ENCODE measurements at places on chromosomes 5 and 9.

- no peak for DNase-seq
Observed at GRCh38 chr5:100584069-100584468, 48.9 kb downstream of the FAM174A start.

DNA sequence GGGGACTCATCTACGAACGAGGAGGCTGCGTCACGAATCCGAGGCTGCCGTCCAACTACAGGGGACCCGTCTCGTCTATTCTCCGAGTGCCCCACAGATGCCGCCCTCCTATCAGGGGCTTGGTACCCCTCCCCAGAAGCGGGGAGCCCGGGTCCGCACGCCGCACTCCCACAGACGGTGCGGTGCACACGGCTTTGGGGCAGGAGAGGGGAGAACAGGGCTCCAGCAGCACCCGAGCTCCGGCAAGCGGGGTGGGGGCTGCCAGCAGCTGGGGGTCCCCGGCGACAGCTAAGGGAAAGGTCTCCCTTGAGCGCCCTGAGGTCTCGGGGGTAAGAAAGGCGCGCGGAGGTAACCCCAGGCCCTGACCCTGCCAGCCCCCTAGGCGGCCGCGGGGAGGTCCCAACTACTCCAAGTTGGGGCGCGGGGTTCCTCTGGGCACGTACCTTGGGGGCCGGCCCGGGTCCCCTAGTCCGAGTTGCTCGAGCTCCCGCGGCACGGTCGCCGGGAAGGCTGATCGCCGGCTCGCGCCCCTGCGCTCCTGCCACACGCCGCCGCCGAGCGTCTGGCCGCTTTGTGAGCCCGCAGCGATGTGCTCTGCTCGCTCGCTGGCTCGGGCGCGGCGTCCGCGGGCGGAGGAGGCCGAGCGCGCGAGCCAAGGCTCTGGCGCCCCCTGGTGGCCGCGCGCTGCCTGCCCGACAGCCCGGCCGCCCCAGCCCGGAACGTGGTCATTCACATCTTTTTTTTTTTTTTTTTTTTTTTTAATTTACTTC lies at the start of gene SPOCK1:
Gene SPOCK1 (minus strand): TSS at position 591 of the 770 bp plus-strand sequence.
- peak; percentile 74 for DNase-seq

- peak; percentile 25 for DNase-seq
Observed at GRCh38 chr9:76414661-76415060, 20.4 kb upstream of the RFK start.

DNA sequence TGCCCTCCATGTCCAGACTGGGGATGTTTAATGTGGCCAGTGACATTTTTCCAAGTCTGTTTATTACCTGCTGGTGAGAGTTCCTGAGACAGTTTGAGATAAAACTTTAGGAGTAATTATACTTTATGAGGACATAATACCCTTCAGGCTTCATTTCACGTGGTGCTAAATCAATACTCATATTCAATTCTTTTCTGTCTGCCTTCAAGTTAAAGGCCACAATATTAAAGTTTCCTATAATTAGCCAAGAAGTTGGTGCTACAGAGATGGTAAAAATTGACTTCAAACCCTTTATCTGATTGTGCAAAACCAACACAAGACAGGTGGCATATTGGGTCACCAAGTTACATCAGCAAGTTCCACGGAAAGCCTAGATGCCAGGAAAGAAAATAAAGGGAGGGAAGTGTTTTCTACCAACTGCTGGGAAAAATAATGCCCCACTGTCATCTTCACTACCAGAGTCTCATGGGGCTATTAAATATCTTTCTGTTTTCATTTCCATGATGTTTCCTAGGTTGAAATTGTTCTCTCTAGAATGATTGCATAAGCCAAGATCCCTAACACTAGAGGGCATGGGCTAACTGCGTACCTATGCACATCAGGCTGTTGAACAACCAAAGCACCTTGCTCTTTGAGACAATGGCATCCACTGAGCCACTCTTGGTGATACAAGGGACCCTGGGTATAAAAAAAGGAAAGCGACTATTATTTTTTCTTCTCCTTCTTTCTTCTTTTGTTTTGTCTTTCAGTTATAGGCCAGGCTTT lies 68.7 kb downstream of the INSYN2B start:
- DNase-seq: no peak

DNA sequence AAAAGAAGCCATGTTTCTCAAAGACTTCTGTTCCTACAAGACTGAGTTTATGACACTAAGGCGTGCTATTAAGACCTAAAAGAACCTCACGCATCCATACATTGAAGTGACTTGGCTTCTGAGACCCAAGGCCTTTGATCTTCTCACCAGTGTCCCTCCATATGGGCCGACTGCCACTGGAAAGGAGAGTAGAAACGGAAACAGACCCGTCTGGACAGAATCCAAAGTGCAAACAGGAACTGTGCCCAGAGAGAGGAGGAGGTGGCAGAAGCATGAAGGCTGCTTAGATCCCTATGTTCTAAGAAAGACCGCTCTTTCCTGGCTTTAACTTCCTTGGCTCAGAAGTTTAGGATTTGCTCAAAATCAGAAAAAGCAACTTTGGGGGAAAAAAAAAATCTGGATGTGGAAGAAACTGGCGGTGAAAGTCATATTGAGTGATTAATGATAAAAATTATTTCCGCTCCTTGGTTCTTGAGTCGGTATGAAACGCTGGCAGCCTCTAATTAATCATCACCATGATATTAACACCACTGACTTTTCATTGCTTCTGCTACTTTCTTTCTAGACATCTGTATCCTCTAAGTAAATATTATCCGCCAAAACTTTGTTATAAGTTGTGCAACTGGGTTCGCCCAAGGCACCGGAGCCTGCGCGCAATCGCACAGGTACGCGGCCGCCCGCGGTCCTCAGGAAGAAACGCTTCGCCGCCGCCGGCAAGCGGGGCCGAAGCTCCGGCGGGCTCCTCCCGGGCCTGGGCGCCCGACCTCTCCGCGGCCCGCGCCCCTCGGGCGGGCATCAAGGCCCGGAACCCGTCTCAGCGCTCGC lies 726 bp downstream of the DAP start:
- peak; percentile 55 for DNase-seq

DNA sequence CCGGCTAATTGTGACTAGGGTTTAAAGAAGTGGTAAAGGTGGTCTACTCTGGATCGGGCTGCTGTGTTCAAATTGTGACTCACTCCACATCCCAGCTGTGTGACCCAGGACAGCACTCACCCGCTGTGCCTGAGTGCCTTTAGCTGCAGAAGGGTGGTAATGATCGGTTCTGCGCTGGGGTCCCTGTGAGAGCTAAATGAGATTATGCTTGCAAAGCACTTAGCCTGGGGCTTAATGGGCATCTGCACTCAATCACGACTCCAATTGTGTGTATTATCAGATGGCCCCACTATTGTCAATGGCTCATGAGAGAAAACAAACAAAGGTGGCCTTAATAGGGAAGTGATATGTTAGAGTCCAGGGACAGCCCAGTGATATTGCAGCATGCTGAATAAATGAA lies 25.1 kb upstream of the TBC1D2 start:
- DNase-seq: no peak

DNA sequence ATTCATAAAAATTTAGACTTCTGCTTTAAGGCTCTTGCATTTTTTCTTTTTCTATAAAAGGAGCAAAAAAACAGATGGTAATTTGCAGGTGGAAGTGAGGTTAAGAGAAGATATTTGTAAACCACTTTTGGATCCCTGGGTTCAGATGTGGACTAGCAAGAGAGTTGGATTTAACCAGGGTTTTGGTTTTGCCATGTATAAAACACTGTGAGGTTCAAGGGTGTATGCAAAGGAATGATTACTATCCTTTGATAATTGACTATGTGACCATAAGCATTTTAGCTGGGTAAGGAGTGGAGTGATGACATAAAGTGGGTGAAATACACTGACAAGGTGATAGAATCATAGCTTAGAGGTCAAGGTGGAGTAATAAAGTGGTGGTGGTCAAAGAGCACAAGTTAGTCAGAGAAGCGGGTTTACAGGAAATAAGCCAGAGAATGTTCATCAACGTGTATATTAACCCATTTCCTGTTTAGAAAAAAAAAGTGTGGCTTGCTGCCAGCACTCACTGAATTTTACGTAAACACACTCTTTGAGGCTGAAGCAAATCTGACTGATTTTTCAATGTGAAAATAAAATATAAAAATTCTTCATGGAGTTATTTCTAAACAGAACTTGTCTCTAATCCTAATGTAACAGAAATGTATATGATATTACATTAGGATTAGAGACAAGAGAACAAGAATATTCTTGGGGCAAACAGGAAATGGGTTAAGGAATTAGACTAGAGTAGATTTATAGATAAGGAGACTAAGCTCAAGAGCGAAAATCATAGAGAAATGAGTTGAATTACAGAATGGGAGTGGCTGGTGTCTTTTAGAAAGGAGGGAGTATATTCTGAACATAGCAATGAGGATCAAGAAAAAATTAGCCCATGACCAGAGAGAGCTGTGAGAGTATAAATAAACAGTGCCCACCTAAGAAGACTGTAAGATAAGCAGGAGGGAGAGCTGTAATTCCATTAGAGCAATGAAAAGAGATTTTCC lies 74.5 kb downstream of the CDKN2A start:
- DNase-seq: peak; percentile 66

GRCh38 chr9:16135968-16136367 lies 583.1 kb downstream of the CCDC171 start:
- DNase-seq: no peak

DNA sequence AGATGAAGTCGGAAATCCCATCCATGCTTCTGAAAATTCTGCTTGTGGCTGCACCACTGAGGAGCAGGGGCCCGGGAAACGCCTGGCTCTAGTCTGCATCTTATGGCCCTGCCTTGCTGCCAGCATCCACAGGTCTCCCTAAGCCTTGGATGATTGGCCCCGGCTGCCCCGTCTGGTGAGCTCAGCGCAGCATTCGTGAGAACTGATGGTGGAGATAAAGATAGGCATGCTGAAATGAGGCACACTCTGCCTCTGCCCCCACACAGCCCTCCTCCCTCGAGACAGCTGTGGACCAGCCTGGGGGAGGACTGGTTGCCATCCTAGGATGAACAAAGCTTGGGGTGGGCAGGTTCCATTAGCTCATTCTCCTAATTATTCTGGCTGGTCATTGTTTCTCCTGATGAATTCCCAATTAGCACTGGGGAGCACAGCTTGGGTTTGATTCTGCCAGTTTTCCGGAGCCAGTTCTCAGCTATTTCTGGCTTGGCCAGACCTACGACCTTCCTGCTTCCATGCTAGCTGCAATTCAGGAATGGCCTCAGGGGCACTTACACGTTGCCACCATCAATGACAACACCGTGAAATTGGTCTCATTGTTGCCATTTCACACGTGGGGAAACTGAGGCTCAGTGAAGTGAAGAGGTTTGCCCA lies 62.8 kb upstream of the CPEB4 start:
- peak; percentile 63 for DNase-seq

- DNase-seq: no peak
Observed at GRCh38 chr5:124669956-124670721, 76.3 kb downstream of the ZNF608 start.

DNA sequence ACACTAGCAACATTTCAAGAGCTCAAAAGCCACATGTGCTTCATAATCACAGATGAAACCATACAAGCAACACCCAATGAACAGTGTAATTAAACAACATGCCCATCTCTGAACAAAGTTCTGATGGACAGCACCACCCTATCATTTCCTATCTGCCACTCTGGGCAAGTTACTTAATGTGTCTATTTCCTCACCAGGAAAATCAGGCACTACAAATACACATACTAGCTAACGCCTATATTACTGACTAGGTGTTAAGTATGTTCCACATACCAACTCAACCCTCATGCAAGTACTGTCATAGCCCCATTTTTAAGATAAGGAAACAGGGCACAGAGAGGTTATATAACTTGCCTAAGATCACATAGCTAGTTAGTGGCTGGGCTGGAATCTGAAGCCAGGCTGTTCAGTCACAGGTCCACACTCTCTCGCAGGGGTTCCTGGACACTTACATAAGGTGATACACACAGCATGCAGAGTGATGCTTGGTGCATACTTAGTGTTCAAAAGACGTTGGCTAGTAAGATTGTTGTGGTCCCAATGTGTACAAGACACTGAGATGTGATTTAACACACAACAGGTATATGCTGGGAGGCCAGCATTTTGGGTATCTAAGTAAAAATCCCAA lies 24.2 kb downstream of the CORO2A start:
- DNase-seq: no peak

DNA sequence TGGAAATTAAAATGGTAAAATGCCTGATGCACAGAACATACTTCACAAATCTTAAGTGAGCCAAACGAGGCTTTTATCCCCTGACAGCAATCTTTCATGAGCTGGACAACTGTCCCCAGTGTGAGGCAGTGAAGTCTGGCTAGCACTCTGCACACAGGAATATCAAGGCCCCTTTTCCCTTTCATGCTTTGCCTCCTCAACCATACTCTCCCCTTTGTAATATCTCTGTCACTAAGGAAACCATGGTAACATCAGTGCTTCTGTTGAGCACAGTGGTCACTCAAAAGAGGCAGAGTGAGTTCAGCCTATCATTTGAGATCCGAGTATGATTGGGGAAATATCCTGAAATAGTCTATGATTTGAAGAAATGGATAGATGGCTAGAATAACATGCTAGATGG lies 318.3 kb downstream of the ENC1 start:
- no peak for DNase-seq

GRCh38 chr5:72468606-72469005 lies 38.6 kb downstream of the ZNF366 start:
- DNase-seq: no peak

GRCh38 chr5:82738681-82739269 lies 338.4 kb downstream of the TMEM167A start:
- no peak for DNase-seq

DNA sequence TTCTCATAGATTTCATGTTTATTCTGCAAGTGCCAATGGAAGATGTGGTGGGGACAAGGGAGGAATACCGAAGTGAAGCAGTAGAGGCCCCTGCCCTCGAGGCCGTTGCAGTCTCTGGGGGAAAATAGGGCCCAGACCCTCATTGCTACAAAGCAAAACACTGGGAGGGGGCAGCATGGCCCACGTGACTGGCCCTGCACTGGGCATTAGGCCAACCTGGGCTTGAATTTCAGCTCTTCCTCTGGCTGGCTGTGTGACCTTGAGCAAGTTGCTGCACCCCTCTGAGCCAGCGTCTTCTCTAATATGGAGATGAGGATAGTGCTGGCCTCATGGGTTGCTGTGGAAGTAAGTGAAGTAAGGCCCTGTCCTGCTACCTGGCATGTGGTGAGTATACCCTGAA lies 709 bp upstream of the SYNPO start:
- no peak for DNase-seq

DNA sequence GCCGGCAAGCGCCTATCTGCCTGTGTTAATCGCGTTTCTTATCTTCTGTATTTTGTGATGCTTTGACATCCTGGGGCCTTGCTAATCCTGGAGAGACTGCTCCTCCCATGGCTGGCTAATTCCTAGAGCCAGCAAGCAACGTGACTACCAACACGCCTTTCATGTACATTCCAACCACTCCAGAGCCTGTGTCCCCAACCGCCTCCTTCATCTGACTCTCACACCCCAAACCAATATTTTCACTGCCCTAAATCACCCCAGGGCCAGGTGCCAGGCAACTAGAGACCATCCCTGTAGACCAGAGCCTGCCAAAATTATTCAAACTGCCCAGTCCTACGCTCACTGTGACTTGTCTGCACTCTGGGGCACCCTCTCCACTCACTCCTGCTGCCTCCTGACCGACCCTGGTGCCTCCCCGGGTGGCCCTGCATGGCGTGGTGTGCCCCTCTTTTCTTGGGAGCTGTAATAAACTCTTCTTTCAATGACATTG lies 50.5 kb upstream of the COL5A1 start:
- DNase-seq: peak; percentile 85

GRCh38 chr5:10290438-10290837 lies 17.3 kb downstream of the CMBL start:
- no peak for DNase-seq

GRCh38 chr5:116970318-116970717 lies 395.7 kb upstream of the SEMA6A start:
- DNase-seq: no peak
